Amniotic epithelial cell (primary cell): ENCODE measurements at places on chromosomes 11 and 22.
A peak's percentile ranks its signal among the peaks of the same experiment; 100 is the strongest.

GRCh38 chr11:45858751-45859398 is 11.6 kb downstream of the CRY2 start:
- DNase-seq: no peak

DNA sequence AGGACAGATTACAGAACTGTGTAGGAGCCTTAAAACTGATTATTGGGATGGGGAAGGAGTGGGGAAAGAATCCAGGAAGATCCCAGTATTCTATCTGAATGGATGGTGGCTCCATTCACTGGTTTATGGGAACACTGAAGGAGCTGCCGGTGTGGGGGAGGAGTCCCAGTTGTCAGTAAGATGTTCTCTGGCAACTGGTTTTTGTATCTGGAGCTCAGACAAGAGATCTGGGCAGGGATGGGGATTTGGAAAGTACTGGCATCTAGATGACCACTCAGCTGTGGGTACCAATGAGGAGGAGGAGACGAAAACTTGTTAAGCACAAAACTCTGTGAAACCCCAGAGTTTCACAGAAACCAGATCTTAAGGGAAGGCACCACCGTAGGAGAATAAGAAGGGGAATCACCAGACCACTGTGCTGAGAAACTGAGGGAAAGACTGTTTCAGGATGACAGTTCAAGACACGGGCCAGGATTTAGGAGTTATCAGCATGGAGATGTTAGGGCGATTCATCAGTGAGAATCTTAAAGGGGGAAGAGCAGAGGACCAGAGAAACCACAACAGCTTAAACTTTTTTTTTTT is 28.1 kb downstream of the LDLRAD3 start:
- no peak for DNase-seq

DNA sequence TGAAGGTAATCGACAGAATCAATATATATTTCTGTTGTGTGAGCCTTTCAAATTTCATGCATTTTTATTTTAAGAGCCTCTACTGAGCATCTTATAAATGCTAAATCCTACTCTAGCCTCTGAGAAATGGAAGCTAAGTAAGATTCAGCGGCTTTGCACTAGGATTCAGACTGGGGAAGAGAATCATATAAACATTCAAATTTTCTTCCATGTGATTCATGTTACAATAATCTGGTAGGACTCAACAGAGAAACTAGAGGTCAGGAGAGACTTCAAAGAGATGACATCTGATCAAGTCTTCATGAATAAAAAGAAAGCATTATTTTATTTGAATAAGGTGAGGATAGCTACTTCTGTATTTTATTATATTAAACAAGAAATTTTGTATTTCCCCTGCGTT is 538.9 kb downstream of the DLG2 start:
- no peak for DNase-seq

DNA sequence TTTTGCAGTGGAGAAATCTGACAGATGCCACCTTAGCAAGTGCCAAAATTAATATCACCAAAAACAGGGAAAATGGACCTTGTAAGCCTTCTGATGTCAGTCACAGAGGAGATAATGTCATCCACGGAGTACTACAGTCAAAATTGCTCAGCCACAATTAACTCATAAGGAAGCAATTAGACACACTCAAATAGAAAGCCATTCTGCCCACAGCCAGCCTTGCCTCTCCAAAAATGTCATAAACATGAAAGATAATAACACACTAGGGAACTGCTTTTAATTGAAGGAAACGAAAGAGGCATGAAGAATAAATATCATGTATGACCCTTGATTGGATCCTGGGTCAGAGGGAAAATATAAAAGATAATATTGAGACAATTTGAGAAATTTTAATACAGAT is 505.6 kb upstream of the API5 start:
- DNase-seq: no peak

- DNase-seq: peak; percentile 84
Observed at GRCh38 chr22:30876915-30877553, 91.5 kb downstream of the MORC2 start.

GRCh38 chr22:49786976-49787706 is 40.5 kb downstream of the BRD1 start:
- DNase-seq: no peak

GRCh38 chr11:86753459-86753858 is 46.9 kb upstream of the PRSS23 start:
- no peak for DNase-seq

DNA sequence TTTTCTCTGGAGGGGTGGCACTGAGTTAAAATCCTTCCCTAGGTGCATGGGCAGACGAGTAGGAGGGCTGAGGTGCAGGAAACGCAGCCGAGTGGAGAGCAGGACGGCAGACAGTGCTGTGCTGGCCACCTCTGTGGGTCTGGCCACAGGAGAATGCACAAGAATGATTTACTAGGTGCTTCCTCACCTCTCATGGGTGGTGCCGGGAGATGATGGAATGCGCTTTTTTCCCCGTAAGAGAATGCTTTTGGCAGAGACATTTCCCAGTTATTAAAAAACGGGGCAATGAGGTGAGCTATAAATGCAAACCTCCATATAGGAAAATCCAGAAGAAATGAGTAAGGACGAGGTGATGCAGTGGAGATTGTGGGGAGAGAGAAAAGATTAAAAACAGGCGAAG is 86.1 kb downstream of the ADAMTS15 start:
- no peak for DNase-seq

- peak; percentile 34 for DNase-seq
Observed at GRCh38 chr11:44556735-44557409, 8.6 kb upstream of the CD82 start.

- DNase-seq: no peak
Observed at GRCh38 chr11:117560780-117561530, 233.3 kb downstream of the CEP164 start.

DNA sequence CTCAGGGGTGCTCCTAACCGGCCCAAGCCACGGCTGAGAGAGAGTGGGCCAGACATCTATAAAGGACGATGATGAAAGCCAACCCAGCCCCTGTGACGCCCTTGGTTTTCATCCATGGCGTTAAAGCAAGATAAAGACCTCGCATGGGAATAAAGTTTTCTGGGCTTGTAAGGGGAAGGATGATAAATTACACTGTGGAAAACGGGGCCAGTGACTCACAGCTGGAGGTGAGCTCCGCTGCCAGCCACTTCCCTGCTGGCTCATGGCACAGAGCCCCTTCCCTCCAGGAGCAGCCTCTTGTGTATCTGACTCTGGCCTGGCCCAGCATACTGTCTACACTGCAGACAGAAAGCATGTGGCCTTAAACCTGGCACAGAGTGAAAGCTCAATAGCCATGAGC is 503.2 kb upstream of the B3GAT1 start:
- DNase-seq: no peak

DNA sequence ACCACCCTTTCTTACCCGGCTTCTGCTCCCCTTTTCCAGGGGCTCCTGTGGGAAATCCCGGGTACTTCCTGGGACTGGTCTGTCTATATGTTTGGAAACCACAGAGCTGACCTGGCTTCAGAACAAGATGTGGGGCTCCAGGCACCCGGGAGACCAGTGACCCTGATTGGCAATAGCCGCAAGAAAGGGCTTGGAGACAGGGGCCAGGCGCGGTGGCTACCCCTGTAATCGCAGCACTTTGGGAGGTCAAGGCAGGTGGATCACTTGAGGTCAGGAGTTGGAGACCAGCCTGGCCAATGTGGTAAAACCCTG is 3.2 kb upstream of the NEAT1 start:
- DNase-seq: no peak

DNA sequence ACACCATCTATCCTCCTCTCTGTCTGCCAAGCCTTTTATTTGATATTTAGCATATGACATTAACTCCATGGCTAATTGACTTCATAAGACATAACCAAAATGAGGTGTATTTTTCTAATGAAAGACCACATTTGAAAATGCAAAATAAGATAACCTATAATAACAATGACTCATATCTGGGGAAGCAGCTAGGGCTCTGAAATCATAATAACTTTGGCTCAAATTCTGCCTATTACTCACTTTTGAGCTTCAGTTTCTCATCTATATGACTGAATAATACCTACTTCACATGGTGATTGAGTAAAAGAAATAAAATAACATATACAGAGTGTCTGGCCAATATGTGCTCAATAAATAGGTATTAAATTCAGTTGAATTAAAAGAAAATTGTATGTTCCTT is 1419.8 kb upstream of the TENM4 start:
- peak; percentile 25 for DNase-seq

DNA sequence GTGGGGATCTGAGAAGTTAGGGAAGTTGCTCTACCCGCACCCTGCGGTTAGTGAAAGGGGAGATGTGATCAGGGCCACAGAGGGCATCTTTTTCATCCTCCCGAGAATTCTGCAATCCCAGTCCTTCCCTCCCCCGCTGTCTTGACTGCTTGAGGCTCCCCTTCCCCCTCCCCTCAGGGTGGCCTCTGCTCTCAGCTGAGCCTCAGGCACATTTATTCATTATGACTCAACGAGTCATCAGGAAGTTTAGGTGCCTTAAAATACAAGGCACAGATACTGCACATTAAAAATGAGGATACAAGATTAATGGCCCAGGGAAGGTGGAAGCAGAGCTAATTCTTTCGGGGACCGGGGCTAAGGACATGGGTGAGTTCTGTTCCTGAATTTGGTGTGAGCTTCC is 104.0 kb downstream of the CACNA1I start:
- peak; percentile 11 for DNase-seq

DNA sequence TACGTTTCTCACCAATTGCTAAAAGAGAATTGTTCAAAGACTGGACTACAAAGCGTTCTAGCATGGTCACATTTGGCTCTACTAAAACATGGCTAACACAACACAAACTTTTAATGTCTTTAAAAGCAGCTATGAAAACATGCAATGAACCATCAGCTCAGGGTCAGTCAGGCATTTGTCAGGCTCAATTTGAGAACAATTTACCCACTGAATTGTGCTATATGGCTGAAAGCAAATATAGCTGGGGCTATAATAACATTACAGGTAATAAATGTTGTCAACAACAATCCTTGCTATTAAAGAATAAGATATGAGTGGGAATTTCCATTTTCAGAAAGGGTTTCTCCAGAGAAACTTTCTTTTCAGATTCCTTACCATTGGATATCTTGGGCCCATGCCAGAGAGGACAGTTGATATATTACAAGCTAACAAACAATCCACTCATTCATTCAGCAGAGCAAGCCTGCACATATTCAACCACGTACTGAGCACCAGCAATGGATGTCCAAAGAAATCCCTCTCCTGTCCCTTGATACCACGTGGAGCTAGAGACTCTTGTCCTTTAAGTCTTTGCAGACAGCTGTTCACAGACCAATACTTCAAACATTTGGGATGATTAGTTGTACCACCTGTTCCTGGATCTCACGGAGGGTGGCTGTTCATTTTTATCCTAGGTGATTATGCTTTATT is 82.5 kb upstream of the DDI1 start:
- no peak for DNase-seq

GRCh38 chr11:32052215-32052614 is 38.7 kb upstream of the RCN1 start:
- peak; percentile 44 for DNase-seq

DNA sequence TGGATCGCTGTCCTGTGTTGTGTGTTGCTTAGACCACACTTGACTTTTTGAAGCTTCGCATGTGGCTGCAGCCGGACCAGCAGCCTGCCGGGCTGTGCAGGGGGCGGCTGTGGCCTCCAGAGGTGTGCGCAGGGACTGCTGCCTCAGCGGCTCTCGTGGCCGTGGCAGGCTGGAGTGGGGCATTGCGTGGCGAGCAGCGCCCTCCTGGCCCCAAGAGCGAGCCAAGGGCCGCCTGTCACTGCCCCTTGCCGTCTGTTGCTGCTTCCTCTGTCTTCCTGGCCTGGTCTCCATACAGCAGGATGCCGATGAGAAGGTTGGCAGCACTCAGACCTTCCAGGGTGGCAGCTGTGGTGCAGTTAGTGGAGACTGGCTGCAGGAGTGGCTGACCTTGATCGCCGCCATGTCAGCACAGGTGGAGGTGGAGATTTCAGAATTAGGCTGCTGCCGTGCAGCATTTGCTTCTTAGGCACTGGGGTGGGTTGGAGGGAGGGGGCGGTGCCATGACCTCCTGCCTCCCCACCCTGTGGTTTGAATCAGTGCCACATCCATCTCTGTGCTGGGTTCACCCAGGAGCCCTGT is 34.0 kb downstream of the MUC6 start:
- DNase-seq: no peak

- DNase-seq: no peak
Observed at GRCh38 chr11:47002390-47002789, 65.8 kb downstream of the CSTPP1 start.

DNA sequence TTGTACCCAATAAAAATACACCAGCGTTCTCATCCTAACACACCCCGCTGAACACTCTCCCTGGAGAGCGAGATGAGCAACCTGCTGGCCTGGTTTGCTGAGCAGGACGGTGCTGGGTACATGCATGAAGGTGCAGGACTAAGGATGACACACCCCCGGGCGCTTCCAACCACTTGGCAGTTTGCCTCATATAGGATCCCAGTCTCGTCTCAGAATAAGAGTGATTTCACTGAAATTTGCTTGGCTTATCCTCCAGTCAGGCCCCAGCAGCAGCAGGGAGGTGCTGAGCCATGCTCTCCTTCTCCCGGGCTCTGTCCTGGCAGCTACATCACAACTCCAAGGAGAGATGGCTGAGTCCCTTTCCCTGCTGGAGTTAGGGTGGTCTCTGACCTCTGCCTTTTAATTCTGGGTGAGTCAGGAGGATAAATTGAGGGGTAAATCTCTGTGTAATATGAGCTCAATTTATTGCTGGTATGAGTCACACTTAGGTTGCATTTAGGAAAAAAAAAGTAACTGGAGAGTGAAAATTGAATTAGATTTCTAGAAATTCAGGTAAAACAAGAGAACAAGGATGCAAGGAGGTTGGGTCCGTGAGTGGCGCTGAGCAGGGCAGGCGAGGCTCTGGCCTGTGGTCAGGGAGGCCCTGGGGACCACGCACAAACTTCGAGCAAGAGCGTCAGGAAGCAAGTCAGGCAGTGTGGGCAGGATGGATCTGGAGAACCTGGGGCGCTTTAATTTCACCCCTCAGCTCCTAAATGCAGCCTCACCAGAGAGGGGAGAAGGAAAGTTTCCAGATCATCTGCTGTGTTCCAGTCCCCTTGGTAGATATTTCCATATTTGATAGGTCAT is 974.0 kb downstream of the TBC1D22A start:
- no peak for DNase-seq

DNA sequence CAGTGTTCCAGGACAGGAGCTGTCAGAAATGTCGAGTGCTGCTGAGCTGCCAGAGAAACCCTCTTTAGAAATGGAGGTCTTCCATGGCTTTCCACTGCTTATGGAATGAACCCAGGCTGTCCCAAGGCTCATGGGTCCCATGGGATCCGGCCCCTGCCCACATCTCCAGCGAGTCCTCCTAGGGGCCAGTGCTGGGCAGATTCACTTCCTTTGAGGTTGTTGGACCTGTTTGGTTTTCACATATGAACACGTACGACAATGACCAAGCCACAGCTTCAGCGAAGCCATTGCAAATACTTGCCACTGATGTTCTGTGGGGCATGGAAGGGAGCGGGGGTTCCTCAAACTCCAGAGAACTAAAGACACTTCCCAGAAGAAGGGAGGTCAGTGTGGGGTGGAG is 483.3 kb downstream of the TBC1D22A start:
- DNase-seq: no peak

- no peak for DNase-seq
Observed at GRCh38 chr22:44357966-44358465, 45.3 kb upstream of the SHISAL1 start.
